ENCODE measurements at places on chromosomes 1 and 21.
A peak's percentile ranks its signal among the peaks of the same experiment; 100 is the strongest.

DNA sequence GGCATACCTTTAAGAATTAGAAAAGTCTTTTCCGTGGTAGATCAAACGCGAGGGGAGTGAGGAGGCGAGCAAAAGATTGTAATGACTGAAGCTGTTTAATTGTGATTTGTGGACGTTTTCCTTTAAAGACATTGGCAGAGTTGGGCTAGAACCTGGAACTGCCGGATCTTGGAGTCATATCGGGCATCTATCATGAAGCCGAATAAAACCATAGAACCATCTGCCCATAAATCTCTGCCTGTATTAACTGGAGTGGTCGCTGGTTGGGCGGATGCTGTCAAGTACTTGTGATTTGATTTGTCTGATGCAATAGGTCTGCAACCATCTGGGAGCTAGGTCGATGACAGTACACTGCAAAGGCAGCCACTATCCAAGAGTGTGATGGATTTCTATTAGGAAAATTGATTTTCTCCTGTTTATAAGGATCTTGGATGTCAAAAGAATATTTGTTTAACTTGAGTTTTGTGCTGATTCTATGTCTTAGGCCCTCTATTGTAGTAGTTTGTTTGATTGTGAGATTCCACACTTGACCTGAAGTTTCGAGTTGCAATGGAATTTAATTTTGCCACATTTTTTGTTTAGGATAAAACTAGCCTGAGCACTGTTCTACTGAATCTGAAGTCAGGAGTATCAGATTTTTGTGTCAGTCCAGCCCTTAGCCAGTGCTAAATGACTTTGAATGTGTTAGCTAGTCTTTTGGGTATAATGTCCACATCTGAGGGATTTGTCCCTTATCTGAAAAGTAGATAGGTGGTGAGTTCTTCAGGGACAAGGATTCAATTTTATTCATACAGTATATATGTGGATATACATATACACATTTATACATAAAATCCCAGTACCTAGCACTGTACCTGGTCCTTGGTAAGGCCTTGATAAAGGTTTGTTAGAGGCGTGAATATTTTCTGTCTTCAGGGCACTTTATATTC, 1.2 kb downstream of the SARS1 start:
- DNase-seq: peak; percentile 63

- no peak for DNase-seq
Measured at GRCh38 chr1:176770066-176770465, 307.1 kb downstream of the PAPPA2 start.

DNA sequence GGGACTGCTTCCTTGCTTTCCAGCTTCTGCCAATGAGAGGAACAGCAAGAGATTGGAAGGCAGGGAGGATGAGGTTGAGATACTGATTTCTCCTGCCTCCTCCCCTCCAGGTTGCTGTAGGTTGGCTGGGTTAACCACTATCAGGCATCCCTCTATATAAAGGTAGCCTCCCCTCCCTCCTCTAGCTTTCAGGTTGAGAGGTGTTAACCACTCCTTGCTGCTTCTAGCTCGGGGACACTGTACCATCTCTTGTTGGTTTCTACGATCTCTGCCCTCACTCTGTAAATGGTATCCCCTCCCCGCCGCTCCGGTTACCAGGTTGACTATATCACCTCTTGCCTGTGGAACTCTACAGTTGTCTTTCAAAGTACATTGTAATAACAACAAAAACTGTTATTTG, 16.7 kb downstream of the LPAR3 start:
- no peak for DNase-seq

- DNase-seq: no peak
Measured at GRCh38 chr1:39488012-39488545, 3.4 kb upstream of the BMP8A start.

GRCh38 chr1:203643213-203644045, 16.8 kb downstream of the ATP2B4 start:
- no peak for DNase-seq

- no peak for DNase-seq
Measured at GRCh38 chr1:96688767-96689166, 32.8 kb upstream of the PTBP2 start.

DNA sequence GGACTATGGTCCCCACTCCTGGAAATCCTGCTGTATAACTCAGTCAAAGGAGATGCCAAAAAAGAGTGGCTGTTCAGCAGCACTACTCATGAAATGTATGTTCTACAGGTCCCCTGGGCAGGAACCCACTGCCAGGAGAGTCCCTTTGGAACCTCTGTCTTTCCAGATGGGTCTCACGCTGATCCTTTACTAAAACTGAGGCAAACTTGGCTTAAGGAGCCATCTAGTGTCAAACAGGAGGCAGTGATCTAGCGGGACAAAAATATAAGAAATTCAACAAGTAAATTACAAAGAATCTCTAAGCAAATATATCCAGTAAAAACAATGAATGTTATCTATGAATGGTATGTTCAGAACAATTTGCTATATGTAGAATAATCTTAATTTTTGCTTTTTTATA, 80.5 kb upstream of the PRMT6 start:
- DNase-seq: no peak

DNA sequence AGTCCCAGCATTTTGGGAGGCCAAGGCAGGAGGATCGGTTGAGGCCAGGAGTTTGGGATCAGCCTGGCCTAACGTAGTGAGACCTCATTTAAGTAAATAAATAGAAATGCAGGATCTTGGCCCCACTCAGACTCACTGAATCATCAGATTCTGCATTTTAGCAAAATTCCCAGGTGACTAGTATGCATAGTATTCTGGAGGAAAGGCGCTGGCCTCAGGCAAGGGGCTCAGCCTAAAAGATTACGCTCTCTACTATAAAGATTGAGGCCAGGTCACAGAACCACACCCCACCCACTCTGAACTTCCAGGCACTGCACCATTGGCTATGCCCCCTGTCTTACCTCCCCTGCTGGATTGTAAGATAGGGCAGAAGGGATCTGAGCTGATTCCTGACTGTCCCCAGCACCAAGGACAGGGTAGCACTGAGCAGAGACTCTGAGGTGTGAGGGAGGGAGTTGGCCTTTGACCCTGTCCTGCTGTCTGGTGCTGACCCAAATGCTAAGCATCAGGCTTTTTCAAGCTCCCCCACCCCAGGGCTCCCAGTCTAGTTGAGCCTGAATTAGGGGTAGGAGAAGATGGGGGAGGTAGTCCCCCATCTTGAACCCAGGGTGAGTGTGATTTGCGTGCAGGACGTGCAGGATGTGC, 2.7 kb downstream of the FOXE3 start:
- DNase-seq: no peak

- DNase-seq: no peak
Measured at GRCh38 chr1:67316918-67317317, 9.2 kb downstream of the IL12RB2 start.

- DNase-seq: no peak
Measured at GRCh38 chr1:9265968-9266367, 26.7 kb upstream of the SPSB1 start.

GRCh38 chr1:100206301-100206700, 28.2 kb upstream of the LRRC39 start:
- no peak for DNase-seq

Measured in stimulated activated CD4-positive, alpha-beta T cell treated with anti-CD3 and anti-CD28 coated beads, Interleukin-15, amount 100 ng/mL, for 24 hours (primary cell).